CD4-positive, alpha-beta T cell treated with Interleukin-6 at 100 ng/mL for 8 hours (primary cell): ENCODE measurements at places on chromosomes 7 and 10.
A peak's percentile ranks its signal among the peaks of the same experiment; 100 is the strongest.

DNA sequence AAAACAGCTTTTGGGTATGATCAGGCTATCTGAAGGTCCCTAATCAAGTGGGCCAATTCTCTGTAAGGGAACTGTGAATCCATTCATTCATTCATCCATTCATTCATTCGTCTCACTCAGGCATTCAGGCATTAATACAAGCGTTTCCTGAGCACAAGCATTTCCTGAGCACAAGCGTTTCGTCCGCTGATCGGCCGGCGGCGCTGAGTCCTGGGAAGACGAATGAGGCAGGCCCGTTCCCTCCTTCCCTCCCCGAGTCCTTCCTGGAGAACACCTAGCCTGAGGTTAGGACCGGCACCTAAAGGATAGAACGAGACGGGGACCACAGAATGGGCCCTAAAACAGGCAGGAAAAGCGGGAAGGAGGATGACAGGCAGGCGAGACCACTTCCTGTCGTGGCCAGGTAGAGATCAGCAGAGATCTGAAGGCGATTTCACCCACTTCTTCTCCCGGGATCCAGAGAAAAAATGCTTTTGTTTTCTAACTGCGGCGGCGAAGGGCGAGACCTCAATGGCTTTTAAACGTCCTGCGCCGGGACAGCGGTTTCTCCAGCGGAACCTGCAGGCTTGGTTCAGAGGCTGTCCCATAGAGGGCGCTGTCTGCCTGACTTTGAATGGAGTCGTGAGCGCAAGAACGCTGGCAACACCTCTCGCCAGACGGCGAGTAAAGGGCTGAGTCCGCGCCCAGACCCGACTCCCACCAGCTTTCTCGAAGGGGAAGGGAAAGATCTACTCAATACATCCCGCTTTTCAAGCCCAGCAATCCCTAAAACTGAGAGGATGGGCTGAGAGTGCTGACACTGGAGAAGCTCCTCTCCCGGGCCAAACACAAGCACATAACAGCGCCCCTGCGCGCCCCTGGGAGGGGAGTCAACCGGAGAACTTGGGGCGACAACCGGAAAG lies 2.9 kb upstream of the HMX3 start:
- peak; percentile 79 for DNase-seq

GRCh38 chr7:93601363-93601762 lies 26.8 kb upstream of the CALCR start:
- no peak for DNase-seq

GRCh38 chr10:102479651-102480050 lies 22.9 kb downstream of the ACTR1A start:
- DNase-seq, result no peak

GRCh38 chr10:3554121-3554522 lies 230.9 kb downstream of the KLF6 start:
- DNase-seq, result no peak

- no peak for DNase-seq
Observed at GRCh38 chr7:107047902-107048782, 3.6 kb downstream of the PRKAR2B start.

DNA sequence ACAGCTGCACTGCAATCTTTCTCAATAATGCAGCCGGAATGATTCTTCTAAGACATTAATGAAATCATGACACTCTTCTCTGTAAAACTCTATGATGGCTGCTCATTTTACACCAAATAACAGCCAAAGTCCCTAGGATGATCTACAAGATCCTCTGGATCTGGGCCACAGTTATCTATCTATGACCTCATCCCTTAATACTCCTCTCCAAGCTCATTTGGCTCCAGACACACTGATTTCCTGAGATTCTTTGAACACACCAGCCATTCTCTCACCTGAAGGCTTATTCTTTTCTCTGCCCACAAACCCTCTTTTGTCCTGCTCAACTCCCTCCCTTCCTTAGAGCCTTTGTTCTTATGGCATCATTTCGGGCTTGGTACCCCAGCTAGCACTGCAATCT lies 577.4 kb upstream of the ANKRD30A start:
- no peak for DNase-seq

- DNase-seq, result no peak
Observed at GRCh38 chr10:67173787-67174186, 248.0 kb downstream of the LRRTM3 start.

- DNase-seq, result no peak
Observed at GRCh38 chr10:80617807-80618206, 80.1 kb downstream of the SH2D4B start.

- no peak for DNase-seq
Observed at GRCh38 chr7:151993977-151994676, 31.3 kb upstream of the GALNT11 start.

DNA sequence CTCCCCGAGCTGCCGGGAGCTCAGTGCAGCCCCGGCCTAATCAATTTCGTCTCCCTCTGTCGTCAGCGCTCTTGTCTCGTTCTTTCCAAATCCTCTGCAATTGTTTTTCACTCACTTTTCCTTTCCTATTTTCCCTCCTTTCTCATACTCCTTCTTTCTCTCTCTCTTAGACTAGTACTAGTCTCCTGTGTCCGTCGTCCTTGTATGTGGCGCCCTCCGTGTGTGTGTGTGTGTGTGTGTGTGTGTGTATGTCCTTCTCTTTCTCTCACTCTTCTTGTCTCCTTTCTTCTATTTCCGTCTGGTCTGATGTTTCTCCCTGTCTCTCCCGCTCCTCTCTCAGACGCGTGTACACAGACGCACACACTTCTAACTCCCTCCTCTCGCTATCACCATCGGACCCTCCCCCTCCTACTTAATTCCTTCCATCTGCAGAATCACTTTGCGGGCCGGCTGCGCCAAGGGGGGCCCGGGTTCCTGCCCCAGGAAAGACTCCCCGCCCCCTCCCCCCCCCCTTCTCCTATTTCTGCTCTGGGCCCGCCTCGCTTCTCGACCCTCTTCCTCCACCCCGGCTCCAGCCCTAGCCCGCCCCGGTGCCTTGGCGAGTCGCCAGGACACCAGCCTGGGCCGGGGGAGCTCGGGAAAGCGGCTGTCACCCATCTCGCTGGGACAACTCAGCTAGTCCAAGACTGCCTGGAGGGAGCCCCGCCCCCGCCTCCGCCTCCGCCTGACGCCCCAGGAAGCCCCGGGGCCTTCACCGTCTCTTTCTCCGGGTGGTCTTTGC lies 743 bp upstream of the ZCCHC24 start:
- no peak for DNase-seq

- no peak for DNase-seq
Observed at GRCh38 chr10:71780156-71780555, 6.8 kb upstream of the VSIR start.

DNA sequence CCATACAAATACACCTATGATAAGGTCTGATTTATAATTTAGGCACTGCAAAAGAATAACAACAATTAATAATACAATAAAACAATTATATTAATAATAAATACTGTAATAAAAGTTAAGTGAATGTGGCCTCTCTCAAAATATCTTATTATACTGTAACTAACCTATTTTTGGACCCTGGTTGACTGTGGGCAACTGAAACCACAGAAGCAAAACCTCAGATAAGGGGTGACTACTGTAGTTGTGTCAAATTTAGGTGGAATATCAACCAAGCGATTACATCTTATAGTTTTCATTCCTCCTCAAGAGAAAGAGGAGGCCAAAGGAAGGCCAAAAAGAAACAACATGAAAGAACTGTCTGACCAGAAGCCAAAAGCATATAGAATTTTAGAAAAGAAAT lies 103.9 kb downstream of the SKAP2 start:
- no peak for DNase-seq

DNA sequence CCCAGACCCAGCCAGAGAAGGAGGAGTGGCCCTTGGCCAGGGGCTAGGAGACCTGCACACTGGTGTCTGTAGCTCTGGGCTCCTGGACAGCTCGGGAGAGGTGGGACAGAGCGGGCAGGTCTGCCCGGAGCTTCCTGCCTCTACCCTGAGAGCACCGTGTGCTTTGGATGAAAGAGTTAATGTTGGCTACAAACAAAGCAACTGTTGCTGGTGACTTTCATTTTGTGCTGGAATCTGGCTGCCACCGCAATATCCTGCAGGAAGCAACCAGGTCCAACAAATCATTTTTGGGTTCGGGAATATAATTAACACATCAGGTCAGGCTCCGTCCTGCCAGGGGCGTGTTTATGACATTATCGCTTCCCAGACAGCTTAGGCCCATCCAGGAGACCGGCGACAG lies 441.8 kb upstream of the MKI67 start:
- DNase-seq, result no peak

GRCh38 chr10:116878123-116878522 lies 28.8 kb downstream of the ENO4 start:
- no peak for DNase-seq
